ENCODE measurements at places on chromosomes 16 and 17.

DNA sequence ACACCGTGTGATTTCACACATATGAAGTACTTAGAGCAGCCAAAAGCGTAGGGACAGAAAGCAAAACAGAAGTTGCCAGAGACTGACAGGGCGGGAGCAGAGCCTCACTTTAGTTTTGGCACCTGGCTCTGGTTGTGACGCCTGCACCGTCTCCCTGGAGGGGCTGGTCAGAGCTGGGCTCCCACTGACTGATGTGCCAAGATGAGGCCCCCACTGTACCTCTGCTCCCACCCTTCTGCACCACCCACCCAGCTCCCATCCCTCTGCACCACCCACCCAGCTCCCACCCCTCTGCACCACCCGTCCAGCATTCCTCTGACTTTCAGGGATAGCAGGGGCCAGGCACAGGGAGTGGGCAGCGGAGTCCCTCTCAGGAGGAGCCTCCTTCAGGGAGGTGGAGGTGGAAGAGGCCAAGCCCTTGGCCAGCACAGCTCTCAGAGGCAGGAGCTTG lies 3.2 kb upstream of the PRSS21 start:
- DNase-seq: no peak

GRCh38 chr17:75688209-75688825 lies 21.2 kb downstream of the SAP30BP start:
- no peak for DNase-seq

GRCh38 chr17:56648806-56649205 lies 55.3 kb downstream of the NOG start:
- no peak for DNase-seq

DNA sequence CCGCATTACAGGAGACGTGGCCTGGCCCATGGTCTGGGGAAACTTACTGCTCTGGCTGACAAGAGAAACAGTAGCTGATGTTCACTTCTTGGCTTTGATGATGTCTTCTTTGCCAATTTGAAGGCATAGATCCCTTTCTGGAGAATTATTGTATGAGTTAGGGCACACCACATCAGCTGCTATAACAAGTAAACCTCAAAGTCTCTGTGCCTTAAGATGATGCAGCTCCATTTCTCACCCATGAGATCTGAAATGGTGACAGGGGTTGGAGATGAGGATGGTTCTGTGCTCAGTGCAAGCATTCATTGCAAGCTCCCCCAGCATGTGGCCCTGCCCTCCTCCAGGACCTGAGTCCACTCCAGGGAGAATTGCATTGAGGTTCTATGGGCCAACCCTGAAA lies 157.4 kb downstream of the IRX5 start:
- DNase-seq: no peak

- DNase-seq: no peak
Observed at GRCh38 chr17:29956225-29956624, 14.8 kb downstream of the EFCAB5 start.

Data from stimulated activated CD8-positive, alpha-beta memory T cell treated with anti-CD3 and anti-CD28 coated beads, Interleukin-2, amount 100 ng/mL, for 48 hours (primary cell).